ENCODE measurements at places on chromosomes 6 and 20. TPM values are rescaled to one million over a fixed set of nuclear protein-coding genes. Genes with fewer than 3 reads are reported as not detected.

Gene RIPPLY2
- 1.4 TPM for total RNA-seq

Gene CFB
- 10.7 TPM for total RNA-seq

Gene PDYN
- total RNA-seq, result not detected

Gene C6orf52
- total RNA-seq, result 0.59 TPM

All from subcutaneous preadipocyte (primary cell).